ENCODE measurements at places on chromosomes 4 and X.

GRCh38 chr4:114012749-114013148 lies 33.3 kb upstream of the ARSJ start:
- H3K27ac ChIP-seq = no peak overlapping the region
- H3K4me1 ChIP-seq = no peaks in the 10 kb centered on the region
- H3K4me3 ChIP-seq = no peak overlapping the region
- no peaks in the 10 kb centered on the region for H3K27me3 ChIP-seq

- no peak overlapping the region for H3K4me3 ChIP-seq
- H3K36me3 ChIP-seq = no peaks in the 10 kb centered on the region
- H3K27ac ChIP-seq = no peak overlapping the region
- no peaks in the 10 kb centered on the region for H3K27me3 ChIP-seq
- no peaks in the 10 kb centered on the region for H3K4me1 ChIP-seq
Observed at GRCh38 chr4:1452431-1453051, 46.3 kb upstream of the NKX1-1 start.

DNA sequence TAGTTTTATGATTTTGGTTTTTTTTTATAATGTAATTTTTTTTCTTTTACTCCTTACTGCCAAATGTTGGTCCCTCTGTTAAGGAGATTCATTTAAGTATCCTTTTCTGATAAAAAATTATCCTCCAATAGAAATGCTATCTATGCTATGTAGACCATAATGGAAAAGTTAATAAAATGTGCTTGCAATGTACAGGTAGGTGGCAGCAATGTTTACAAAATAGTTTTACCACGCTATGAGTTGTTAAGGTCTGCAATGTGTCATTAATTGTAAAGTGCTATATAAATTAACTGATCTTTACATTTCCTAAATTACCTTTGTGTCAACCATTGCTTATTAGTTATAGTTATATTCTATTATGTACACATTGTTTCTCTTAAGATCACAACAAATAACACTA lies 3.8 kb upstream of the CENPC start:
- H3K27me3 ChIP-seq = no peaks in the 10 kb centered on the region
- H3K27ac ChIP-seq = no peak overlapping the region

- no peaks in the 10 kb centered on the region for H3K4me1 ChIP-seq
- DNase-seq = no peak
- no peak overlapping the region for H3K27ac ChIP-seq
Observed at GRCh38 chrX:6568031-6568430, 33.1 kb upstream of the VCX3A start.

DNA sequence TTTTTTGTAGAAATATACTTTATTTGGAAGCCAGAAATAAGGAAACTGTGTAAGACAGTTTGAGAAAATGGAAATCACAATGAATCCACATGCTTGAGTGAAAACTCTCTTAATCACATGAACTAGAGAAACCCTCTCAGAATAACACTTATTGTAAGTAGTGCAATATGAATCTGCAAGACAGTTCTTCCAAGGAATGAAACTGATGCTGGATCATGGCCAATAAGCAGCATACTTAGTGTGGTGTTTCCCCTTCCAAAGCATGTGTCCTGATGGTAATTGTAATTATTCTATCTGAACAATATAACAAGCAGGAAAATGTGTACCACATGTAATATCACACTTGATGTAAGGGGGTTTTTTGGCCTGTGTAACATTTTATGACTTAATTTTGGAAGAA lies 1870.5 kb upstream of the TENM3 start:
- H3K4me1 ChIP-seq = no peaks in the 10 kb centered on the region
- no peak for DNase-seq
- H3K27me3 ChIP-seq = no peaks in the 10 kb centered on the region
- H3K4me3 ChIP-seq = no peak overlapping the region

DNA sequence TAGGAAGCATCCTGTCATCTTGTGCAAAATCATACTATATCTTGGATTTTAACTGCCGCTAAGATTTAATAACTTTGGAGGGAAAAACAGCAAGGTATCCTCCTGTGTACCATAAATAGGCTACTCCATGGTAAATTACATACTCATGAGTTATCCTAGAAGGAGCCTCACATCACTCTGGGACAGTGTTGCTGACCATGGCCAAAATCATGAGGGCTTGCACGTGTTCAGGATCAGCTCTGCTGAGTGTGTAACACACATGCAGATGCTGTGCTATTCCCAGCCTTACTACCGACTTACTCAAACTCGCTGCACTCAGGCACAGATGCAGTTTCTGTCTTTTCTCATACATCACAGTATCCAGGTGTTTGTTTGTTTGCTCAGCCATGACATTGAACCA lies 56.6 kb downstream of the DKK2 start:
- no peaks in the 10 kb centered on the region for H3K36me3 ChIP-seq
- no peak overlapping the region for H3K27ac ChIP-seq
- no peaks in the 10 kb centered on the region for H3K4me1 ChIP-seq
- H3K27me3 ChIP-seq = no peaks in the 10 kb centered on the region
- DNase-seq = no peak

DNA sequence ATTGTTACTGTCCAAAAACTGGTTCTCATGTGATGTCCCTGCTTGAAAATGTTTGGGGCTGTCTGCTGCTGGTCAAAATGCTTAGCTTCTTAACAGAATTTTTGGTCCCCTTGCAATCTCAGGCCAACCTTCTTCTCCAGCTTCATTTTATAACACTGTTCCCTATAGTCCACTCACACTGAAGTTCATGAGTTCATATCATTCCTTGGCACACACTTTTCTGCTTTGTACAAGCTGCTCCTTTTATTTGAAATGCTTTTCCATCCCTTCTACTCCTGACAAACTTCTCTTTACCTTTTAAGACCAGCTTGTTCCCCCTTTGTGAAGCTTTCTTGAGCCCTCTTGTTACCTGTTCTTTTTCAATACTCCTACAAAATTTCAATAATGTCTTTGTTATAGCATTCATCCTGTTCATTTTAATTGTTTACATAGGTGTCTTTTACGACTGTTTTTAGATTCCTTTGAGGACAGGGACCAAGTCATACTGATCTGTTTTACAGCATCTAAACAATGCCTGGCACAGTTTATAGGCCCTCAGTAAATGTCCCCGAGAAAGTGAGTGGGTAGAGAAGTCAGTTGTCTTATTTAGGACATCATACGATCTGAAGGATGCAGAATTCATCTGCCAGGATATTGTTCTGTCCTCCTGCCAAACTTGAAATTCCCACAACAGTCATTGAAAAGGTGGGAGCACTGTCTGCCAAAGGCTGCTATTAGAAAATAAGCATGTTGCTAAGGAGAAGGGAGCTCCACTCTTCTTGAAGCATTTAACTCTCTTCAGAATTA lies 134.4 kb upstream of the BMPR1B start:
- H3K36me3 ChIP-seq = peaks cover 21% of the 10 kb centered on the region
- peak overlapping the region; percentile 15 for H3K27ac ChIP-seq
- no peak overlapping the region for H3K4me3 ChIP-seq
- no peaks in the 10 kb centered on the region for H3K27me3 ChIP-seq
- DNase-seq = no peak
- peaks cover 6% of the 10 kb centered on the region for H3K4me1 ChIP-seq

DNA sequence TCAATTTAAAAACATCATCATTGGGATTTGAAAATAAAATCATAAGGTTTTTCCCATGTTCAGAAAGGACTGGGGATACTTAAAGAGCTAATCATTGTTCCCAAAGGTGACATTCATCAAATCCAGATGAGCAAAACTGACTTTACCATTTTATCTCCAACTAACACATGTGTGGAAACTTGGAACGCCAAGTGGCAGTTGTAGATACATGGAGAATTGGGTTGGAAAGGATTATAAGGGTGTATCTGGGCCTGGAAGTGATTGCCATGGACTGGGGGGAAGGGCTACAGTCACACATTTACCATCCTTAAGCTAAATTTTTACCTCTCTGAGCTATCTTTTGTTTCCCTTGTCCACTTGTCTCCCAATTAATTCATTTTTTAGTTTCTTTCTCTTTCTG lies 203.4 kb downstream of the SLC39A8 start:
- no peaks in the 10 kb centered on the region for H3K27me3 ChIP-seq
- no peaks in the 10 kb centered on the region for H3K36me3 ChIP-seq
- no peak overlapping the region for H3K4me3 ChIP-seq
- H3K27ac ChIP-seq = no peak overlapping the region
- peaks cover 19% of the 10 kb centered on the region for H3K4me1 ChIP-seq

DNA sequence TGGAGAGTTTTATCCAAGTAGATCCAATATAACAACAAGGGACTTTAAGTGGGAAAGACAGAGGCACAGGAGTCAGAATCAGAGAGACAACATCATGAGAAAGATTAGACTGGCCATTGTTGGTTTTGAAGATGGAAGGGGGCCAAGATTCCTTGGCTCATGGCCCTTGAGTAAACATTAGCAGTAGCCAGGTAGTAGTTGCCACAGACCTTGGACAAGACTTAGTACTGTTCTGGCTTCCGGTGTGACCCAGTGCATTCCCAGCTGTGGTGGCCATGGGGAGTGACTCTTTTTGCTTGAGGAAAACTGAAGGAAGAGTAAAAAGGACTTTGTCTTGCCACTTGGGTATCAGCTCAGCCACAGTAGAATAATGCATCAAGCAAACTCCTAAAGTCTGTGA lies 462.2 kb upstream of the CPXCR1 start:
- no peaks in the 10 kb centered on the region for H3K4me1 ChIP-seq
- no peaks in the 10 kb centered on the region for H3K27me3 ChIP-seq
- H3K36me3 ChIP-seq = no peaks in the 10 kb centered on the region
- no peak overlapping the region for H3K4me3 ChIP-seq
- H3K27ac ChIP-seq = no peak overlapping the region
- no peak for DNase-seq

GRCh38 chr4:169200361-169201030 lies 70.3 kb downstream of the SH3RF1 start:
- H3K27ac ChIP-seq = peak overlapping the region; percentile 55
- H3K4me3 ChIP-seq = no peak overlapping the region
- no peaks in the 10 kb centered on the region for H3K27me3 ChIP-seq
- H3K36me3 ChIP-seq = no peaks in the 10 kb centered on the region

DNA sequence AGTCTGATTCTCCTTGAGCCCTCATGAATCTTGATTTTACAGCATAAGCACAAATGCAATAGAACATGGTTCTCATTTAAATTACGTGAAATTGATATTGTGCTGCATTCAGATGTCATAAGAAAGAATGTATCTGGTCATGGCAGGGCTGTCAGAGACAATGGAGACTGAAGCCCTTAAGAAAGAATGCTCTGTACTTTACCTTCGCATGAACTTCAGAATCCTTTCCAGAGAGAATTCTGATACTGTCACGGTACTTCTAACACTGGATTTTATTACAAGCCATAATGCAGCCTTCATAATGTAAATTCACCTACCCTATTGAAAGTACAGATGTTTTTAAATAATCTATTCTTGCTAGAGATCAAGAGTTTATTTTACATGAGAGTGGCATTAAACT lies 677.9 kb upstream of the ADGRL3 start:
- H3K4me3 ChIP-seq = no peak overlapping the region
- H3K27me3 ChIP-seq = no peaks in the 10 kb centered on the region
- no peaks in the 10 kb centered on the region for H3K4me1 ChIP-seq
- no peak for DNase-seq

DNA sequence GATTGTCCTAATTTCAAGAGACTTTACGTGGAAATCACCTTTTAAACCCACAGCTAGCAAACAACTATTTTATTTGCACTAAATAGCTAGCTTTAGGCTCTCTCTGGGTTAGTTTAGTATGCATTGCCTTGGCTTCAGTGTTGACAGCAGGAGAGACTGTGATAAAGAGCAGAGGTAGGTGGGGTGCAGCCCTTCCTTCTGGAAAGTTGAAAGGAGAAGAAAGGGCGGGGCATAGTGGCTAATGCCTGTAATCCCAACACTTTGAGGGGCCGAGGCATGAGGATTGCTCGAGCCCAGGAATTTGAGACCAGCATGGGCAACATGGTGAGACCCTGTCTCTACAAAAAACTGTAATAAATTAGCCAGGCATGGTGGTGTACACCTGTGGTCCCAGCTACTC lies 29.0 kb upstream of the TMEM154 start:
- no peaks in the 10 kb centered on the region for H3K36me3 ChIP-seq
- H3K4me3 ChIP-seq = no peak overlapping the region
- no peaks in the 10 kb centered on the region for H3K4me1 ChIP-seq

- no peak overlapping the region for H3K4me3 ChIP-seq
- H3K27me3 ChIP-seq = no peaks in the 10 kb centered on the region
- no peak for DNase-seq
- H3K27ac ChIP-seq = peak overlapping the region; percentile 84
Observed at GRCh38 chr4:87057835-87058355, 123.1 kb downstream of the AFF1 start.

- H3K27me3 ChIP-seq = no peaks in the 10 kb centered on the region
- no peaks in the 10 kb centered on the region for H3K4me1 ChIP-seq
- H3K4me3 ChIP-seq = peak overlapping the region; percentile 73
- DNase-seq = no peak
Observed at GRCh38 chrX:119758731-119759247, 401 bp downstream of the SOWAHD start.

DNA sequence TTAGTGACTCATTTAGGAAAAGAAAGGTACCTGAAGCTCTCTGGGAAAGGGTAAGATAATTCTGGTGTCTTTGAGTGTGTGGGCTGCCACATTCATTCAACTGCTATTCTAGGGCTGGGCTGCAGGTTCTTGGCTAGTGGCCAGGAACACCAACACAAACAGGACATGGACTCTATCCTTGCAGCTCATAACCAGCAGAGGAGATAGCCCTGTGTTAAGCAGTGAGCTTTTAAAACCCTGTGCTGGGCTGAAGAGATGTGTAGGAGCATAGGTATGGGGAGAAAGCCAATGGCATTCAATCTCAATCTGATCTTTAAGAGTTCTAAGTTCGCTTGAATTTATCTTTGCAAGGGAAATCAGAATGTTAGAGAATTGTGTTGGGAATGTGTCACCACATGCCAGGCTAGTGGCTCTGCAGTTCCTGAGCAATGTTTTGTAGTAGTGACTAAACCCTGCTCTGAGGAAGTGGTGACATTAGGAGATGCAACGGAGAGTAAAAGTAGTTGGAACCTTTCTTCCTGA lies 39.2 kb downstream of the SGMS2 start:
- H3K27ac ChIP-seq = no peak overlapping the region
- H3K4me1 ChIP-seq = no peaks in the 10 kb centered on the region
- no peaks in the 10 kb centered on the region for H3K27me3 ChIP-seq
- DNase-seq = no peak
- H3K36me3 ChIP-seq = no peaks in the 10 kb centered on the region

DNA sequence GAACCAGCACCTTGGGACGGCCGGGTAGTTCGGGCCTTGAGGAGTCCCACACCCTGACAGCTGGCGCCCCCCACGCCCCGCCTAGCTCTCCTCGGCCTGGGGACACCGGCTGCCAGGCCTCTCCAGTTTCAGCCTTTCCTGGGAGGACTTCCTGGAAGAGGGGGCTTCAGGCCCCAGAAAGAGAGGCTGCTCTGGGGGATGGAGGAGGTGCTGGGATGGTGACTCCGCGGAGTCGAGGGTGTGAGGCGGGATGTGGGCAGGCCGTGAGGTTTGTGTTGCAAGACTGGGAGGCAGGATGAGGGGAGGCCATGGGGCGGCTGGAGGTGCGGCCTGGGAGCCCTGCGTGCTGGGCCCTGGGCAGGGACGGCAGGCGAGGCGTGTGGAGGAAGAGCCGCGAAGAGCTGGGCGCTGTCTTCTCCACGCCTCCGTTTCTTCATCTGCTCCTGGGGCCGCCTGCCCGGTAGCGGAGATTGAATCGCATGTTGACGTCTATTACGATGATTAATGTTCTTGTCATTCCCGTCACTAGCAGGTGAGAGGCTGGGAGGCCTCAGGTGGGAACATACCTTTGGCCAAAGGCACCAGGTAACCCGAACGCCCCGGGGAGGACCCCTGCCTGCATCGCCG lies 918 bp upstream of the FGFRL1 start:
- peak overlapping the region; percentile 92 for H3K27ac ChIP-seq
- no peaks in the 10 kb centered on the region for H3K36me3 ChIP-seq
- H3K27me3 ChIP-seq = no peaks in the 10 kb centered on the region
- peaks cover 39% of the 10 kb centered on the region for H3K4me1 ChIP-seq
- peak overlapping the region; percentile 94 for H3K4me3 ChIP-seq

GRCh38 chr4:38692421-38692820 lies 28.4 kb downstream of the KLF3 start:
- peak overlapping the region; percentile 31 for H3K27ac ChIP-seq
- H3K4me1 ChIP-seq = peaks cover 16% of the 10 kb centered on the region
- DNase-seq = no peak
- H3K27me3 ChIP-seq = no peaks in the 10 kb centered on the region
